ENCODE measurements at places on chromosomes 1 and 21.

DNA sequence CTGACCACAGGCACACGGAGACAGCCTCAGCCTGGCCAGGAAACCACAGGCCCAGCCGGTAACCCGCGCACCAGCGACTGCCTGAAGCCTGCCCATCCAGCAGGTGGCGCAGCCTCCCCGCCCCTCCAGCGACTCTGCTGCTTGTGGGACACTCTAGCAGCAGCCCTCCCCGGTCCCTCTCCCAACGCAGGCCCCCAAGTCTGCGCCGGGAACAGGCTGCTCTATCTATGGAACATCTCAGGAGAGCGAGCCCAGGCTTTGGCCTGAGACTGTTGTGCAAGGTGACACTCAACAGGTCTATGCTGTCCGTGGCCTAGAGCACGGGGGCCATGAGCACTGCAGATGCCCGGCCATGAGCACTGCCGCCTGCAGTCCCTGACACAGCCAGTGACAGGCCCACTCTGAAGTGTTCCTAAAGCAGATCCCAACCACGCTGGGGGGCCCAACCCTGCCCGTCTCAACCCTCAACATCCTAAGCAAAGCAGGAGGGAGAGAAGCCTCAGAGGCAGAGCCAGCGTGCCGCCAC, 28.4 kb downstream of the WDR4 start:
- no peak for DNase-seq

GRCh38 chr1:50750021-50750619, 209.9 kb downstream of the FAF1 start:
- DNase-seq, result no peak

DNA sequence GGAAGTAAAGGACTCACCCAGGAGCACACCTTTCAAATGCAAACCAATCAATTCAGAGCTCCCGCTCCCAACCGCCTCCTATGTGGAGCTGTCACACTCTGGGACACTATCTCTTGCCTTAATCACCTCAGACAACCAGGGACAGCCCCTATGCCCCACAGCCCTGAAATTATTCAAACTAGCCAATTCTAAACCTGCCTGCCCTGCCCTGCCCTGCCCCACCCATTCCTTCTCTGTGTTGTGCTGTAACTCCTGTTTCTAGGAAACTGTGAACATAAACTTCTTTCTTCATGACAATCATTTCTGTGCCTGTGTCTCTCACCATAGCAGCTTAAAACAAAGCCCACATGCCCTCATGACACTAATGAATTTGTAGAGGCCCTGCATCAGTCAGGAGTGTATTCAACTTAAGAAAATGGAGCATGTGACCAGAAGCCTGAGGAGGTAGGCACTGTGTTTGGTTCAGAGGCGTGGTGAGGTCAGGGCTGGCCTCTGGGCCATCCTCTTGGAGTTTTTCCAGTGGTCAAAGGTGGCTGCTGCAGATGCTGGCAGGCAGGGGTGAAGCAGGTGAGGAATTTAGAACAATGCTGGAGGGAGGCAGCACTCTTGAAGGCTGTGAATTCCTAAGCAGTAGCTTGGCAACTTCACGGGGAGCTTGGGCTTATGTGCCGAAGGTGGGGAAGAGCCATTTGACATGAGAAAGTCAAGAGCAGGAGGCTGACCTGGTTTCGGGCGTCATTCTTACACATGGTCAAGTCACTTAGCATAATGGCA, 74.5 kb downstream of the RHOU start:
- DNase-seq, result no peak

- no peak for DNase-seq
Observed at GRCh38 chr1:228109962-228110488, 926 bp upstream of the MRPL55 start.

GRCh38 chr1:118481126-118481525, 296.1 kb upstream of the SPAG17 start:
- DNase-seq, result no peak

DNA sequence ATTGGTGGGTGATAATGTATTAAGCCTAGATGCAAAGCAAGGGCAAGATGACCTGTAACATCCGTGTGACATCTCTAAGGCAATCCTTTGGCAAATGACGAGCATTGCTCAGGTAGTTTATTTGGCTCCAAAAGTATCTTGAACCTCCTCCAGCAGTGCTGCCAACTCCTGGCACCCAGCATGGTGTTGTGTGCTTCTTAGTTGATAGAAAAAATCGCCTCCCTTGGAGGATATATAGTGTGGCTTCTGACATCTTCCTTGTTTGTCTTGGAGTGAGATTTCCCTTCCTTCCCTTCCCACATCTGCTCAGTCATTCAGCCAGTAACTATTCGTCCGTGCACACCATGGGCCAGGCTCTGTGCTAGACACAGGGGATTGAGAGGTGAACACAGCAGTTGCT, 121.8 kb downstream of the TOMM20 start:
- DNase-seq, result peak; percentile 39

DNA sequence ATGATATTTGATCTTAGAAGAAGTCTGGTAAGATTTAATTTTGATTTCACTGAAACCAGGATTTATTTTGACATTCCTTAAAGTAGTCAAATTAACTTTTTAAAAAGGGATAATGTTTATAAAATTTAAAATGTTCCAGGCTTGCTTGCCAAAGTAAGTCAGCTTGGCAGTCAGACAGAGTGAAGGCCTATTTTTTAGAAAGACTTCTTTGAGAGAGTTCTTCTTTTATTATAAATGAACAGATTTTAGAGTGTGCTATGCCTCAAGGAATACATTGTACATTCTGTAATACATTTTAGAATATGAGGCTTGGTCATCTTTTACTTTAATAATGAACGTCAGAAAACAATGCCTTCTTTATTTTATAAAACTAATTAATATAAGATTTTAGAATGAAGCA, 138.7 kb downstream of the DISP1 start:
- no peak for DNase-seq

GRCh38 chr1:32012709-32013385, 821 bp upstream of the KHDRBS1 start:
- DNase-seq, result no peak

DNA sequence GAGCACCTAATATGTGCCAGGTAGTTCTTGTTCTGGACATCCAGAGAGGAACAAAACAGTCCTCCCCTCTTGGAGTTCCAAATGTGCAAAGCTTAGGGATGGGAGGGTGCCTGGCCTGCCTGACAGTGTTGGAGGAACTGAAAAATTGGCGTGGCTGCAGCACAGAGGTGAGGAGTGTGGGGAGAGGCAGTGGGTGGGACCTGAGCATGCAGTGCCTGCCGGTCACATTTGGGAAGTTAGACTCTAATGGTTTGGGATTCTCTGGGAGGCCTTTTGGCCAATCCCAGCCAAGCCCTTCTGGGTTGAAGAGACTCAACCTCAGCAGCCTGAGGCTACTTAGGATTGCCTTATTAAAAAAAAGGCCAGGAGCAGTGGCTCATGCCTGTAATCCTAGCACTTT, 2.3 kb upstream of the TCEA3 start:
- DNase-seq, result no peak
